ENCODE measurements at places on chromosomes 1 and 21. TPM values are rescaled to one million over a fixed set of nuclear protein-coding genes. Genes with fewer than 3 reads are reported as not detected.

Gene SLC19A1
- 18.7 TPM for total RNA-seq

Gene DDX20
- total RNA-seq: 9.7 TPM

Gene PLA2G2D
- total RNA-seq: not detected

Gene PLPPR5
- not detected for total RNA-seq

Gene HAO2
- not detected for total RNA-seq

Gene NBPF6
- not detected for total RNA-seq

Gene CHIA
- not detected for total RNA-seq

Gene KLHDC8A
- total RNA-seq: 0.74 TPM

Gene LEFTY1
- total RNA-seq: 0.61 TPM

Gene LHX4
- 0.26 TPM for total RNA-seq

Gene SMCP
- not detected for total RNA-seq

Gene BTBD8
- total RNA-seq: 0.55 TPM

Gene HSD11B1
- total RNA-seq: 0.60 TPM

Gene PLEKHM2
- total RNA-seq: 25.1 TPM

Gene CAMSAP2
- 25.5 TPM for total RNA-seq

Gene LCE1C
- not detected for total RNA-seq

Gene PINK1
- 31.5 TPM for total RNA-seq

Gene BCAN
- not detected for total RNA-seq

Gene OR2L8
- total RNA-seq: not detected
